CD4-positive, alpha-beta T cell treated with Interleukin-15 for 1 hour (primary cell): ENCODE measurements at places on chromosomes 4 and X.
A peak's percentile ranks its signal among the peaks of the same experiment; 100 is the strongest.

- DNase-seq: no peak
Measured at GRCh38 chr4:56668267-56668666, 12.8 kb downstream of the HOPX start.

DNA sequence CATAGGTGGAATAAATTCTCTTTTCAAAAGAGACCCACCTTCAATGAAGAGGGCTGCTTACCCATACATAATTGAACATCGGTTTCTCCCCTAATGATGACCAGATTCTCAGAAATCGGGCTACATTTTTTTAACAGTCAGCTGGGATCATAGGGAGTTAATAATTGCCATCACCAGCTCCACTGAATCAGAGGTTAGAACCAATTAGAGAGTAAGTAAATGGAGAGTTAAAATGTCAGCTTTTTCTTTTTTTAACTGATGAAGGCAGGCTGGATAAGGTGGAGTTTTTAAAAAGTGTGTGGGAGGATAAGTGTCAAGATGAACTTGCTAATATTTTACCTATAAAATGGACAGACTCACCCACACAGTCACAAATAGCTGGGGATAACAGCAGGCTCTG is 584.5 kb upstream of the NR3C2 start:
- DNase-seq: no peak

DNA sequence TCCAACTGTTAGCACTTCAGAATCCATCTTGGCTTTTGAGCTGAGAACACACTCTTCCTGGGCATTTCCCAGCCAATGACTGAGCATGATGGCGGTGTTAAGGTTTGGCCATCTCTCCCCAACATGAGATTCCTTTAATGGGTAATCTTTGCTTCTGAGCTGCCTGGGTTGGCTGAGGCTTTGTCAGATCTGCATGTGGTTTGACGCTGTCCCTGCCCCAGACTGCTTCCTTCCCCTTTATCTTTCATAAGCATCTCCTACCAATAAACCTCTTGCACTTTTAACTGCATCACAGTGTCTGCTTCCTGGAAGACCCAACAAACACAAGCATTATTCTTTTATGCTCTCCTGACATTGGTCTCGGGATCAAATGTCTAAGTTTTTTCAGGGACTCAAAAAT is 31.5 kb upstream of the DIPK2B start:
- no peak for DNase-seq

DNA sequence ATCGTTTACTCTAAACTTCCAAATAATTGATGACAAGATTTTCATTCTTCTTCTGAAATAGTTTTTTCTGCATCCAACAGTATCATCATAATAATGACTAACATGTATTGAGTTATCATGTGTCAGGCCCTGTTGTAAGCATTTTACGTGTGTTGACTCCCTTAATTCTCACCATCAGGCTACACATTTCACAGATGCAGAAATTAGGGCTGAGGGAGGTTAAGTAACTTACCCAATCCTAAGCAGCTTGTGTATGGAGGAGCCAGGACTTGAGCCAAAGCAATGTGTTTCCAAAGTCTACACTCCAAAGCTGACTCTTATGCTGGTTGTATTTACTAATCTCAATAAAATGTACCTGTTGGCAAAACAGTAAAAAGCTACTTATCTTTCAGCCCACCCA is 11.2 kb upstream of the KDR start:
- DNase-seq: no peak

GRCh38 chr4:86935566-86935852 is 698 bp downstream of the AFF1 start:
- no peak for DNase-seq

- no peak for DNase-seq
Measured at GRCh38 chrX:47991263-47992094, 12.3 kb downstream of the ZNF182 start.

DNA sequence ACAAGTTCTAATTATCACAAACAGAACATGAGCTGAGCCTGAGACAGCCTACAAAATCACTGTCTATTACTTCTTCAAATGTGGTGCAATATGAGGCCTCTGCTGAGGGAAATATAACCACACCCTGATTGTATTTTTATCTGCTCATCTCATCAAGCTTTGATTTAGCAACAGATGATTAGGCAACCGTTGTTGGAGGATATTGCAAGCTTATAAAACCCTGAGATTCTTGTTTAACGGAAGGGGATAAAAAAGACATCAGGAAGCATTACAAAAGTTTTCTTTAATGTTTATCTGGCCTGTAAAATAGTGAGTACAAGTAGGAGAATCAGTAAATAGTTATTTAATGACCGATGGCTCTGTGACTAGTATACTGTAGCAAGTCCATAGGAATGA is 108.5 kb downstream of the ZNF330 start:
- no peak for DNase-seq

- DNase-seq: no peak
Measured at GRCh38 chr4:11223311-11223710, 205.4 kb downstream of the HS3ST1 start.

DNA sequence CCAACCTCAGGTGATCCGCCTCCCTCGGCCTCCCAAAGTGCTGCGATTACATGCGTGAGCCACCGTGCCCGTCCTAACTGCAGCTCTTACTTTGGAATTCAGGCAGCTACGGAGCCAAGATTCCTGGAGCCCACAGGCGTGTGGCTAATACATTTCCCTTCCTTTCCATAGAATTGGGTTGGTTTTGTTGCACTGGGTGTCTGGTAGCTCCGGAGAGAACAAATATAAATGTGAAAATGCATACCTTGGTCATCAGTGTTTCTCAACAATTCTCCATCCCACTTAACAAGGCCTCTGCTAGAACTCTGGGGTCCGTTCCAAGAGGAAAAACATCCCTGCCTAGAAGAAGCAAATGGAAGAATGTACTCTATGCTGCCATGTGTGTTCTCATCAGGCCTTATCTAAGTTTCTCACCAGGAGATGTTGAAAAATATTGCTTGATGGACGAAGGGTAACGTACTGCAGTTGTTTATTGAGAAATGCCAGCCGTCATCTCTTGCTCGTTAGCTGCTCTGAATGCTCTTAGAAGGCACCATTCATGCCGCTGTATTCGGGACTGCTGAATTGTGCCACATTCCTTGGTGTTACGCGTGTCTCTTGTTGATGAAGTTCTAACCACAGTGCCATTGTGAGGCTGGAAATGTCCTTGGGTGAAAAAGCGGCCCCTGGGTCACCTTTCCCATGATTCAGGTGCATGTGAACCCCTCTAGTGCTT is 50.5 kb upstream of the CD99 start:
- no peak for DNase-seq

GRCh38 chr4:153731239-153731638 is 28.6 kb downstream of the RNF175 start:
- no peak for DNase-seq

- no peak for DNase-seq
Measured at GRCh38 chrX:17355976-17356375, 19.0 kb upstream of the NHS start.

DNA sequence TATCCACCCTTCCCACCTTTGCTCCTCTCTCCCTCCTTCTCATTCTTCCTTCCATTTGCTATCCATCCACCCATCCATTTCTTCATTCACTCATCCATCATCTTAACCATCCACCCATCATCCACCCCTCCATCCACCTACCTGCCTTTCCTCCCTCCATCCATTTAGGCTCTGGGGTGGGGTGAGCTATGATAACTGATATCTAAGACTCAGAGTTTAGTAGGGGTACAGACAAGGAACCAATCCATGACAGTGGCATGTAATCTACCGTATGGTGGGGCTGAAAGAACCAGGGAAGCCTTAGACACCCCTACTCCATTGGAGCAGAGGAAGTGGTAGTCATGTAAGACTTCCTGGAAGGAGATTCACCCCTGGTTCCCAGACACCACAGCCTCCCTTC is 23.2 kb downstream of the PSAPL1 start:
- no peak for DNase-seq

- no peak for DNase-seq
Measured at GRCh38 chrX:104118765-104119164, 6.4 kb downstream of the ZCCHC18 start.

- peak; percentile 87 for DNase-seq
Measured at GRCh38 chr4:152100379-152101201, 339.8 kb upstream of the GATB start.

DNA sequence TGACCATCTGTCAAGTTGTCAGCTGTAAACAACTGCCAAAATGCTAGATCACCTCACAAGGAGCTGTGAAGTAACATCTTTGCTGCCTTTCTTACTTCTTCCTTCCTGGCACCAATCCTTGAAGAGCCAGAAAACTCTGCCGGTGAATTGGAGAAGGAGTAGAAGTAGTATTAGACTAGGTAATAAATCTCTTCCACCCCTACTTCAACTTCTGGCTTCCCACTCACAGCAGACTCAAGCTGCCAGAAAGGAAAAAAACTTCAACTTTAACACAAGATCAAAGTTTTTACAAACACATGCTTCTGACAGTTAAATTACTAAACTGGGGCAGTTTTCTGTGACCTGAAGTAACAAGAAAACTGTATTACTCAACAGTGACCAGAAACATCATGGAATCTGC is 164.7 kb upstream of the SLC7A11 start:
- no peak for DNase-seq

DNA sequence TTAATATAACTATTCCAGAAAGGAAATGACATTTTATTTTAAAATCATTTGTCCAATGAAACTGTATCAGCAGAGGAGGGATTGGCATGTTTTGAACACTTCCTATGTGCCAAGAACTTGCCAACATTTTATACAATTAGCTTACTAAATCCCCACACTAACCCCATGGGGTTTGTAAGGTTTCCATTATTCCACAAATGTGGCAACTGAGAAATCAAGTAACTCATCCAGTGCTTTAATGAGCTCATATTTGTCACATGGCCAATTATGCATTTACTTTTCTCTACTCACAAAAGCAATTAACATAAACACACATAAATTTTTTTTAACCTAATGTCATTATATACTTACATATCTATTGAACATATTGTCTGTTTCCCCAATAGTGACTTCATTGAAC is 37.3 kb downstream of the MANBA start:
- no peak for DNase-seq

DNA sequence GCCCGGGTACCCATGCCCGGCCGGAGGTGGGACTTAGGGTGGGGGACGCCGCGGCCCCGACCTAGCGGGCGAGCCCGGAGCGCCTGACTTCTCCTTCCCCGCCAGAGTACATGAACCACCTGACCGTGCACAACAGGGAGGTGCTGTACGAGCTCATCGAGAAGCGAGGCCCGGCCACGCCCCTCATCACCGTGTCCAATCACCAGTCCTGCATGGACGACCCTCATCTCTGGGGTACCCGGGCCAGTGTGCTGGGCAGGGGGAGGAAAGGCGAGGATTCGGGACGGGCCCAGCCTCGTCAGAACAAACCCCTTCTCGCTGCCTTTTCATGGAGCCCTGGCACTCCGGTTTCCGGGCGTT is 622 bp downstream of the TAFAZZIN start:
- peak; percentile 58 for DNase-seq

- no peak for DNase-seq
Measured at GRCh38 chr4:86818211-86818610, 31.0 kb downstream of the SLC10A6 start.

DNA sequence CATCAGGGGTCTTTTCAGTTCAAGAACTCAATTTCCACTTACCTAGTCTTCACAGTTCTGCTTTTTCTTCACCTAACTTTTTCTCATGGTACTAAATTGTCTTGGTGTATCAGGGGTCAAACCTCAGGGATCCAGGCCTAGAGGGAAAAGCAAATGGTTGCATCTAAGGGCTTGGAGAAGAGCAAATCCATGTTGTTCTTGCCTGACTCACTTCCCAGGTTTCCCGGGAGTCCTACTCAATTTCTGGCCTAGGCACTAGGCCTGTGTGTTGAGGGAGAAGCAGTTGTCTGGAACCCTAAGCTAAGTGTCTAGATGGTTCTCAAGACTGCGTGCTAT is 191.9 kb upstream of the STK26 start:
- DNase-seq: no peak

- no peak for DNase-seq
Measured at GRCh38 chr4:137861682-137862081, 329.4 kb upstream of the PCDH18 start.

- DNase-seq: no peak
Measured at GRCh38 chr4:40923316-40924095, 173.8 kb downstream of the NSUN7 start.

GRCh38 chr4:137531986-137532868 is at the start of gene PCDH18:
PCDH18 (minus strand) TSS chr4:137532494; CDS start chr4:137532088, 406 bp downstream.
- DNase-seq: no peak

GRCh38 chr4:74444891-74445642 is at the start of gene AREG:
AREG (plus strand) TSS chr4:74445136; CDS start chr4:74445346, 210 bp downstream.
- peak; percentile 95 for DNase-seq

DNA sequence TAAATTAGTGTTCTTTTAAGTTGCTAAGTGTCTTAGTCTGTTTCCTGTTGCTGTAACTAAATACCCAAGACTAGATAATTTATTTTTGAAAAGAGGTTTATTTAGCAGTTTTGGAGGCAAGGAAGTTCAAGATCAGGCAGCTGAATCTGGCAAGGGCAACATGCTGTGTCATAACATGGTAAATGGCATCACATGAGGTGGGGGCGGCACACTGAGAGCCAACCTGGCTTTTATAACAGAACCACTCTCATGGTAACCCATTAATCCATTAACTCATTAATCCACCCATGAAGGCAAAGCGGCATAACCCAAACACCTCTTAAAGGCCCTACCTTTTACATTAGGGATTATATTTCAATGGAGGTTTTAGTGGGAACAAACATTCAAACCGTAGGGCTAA is 182.2 kb upstream of the GATB start:
- DNase-seq: no peak

GRCh38 chr4:80831383-80832361 is 198.8 kb upstream of the BMP3 start:
- DNase-seq: no peak

- no peak for DNase-seq
Measured at GRCh38 chr4:143489106-143489505, 24.4 kb upstream of the SMARCA5 start.

DNA sequence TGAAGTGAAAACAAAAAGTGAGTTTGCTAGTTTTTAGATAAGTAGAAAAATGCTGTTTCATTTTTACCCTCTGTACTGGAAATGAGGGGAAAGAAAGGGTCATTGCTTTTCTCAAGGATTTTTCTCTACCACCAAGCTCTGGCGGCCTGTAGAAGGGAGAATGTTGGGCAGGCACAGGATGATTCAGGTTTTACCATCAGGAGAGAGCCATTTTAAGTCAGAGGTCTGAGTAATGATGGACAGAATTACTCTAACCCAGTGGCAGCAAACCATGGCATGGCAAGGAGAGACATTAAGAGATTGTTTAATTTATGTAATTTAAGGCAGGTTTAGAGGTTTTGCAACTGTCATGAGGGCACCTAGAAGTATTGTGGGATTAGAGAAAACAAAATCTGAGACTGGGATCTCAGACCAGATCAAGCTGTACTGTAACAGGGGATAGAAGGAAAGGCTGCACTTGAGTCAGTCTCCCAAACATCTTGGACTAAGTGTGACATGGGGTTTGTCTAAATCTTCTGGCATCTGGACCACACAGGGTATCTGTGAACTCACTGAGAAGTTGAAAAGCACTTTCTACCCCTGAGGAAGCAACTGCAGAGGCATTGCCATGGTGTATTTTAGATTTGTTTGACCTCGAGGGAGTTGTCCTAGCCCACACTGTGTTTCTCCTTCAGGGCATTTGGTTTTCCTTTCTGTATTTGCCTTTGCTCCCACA is 81.6 kb downstream of the BANK1 start:
- no peak for DNase-seq

DNA sequence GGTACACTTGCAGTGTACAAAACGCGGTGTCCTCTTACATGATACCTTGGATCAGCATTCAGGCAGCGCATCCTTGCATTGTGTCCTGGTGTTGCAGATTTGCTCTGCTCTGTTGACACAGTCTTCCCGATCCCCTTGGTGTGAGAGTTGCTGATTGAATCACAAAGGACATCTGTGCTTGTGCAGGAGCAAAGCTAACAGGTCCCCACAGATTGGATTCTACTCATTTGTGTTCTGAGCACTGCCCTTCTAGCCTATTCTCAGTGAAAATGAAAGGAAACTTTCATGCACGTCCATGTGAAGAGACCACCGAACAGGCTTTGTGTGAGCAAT is 171.4 kb downstream of the FRMPD4 start:
- no peak for DNase-seq
